WTC11 (cell line): ENCODE measurements at places on chromosomes 11 and 22. TPM values are rescaled to one million over a fixed set of nuclear protein-coding genes. Genes with fewer than 3 reads are reported as not detected.
A peak's percentile ranks its signal among the peaks of the same experiment; 100 is the strongest.

Gene C11orf86
- total RNA-seq = 0.44 to 0.87 TPM (median 0.68 TPM) in 3 replicates

Gene TECTA
- total RNA-seq = 0.37 to 0.66 TPM (median 0.37 TPM) in 3 replicates

Gene RHOD
- total RNA-seq = 13.1 to 16.3 TPM (median 15.9 TPM) in 3 replicates

Gene GDPD4
- total RNA-seq = not detected in 3 replicates

Gene SF3B2
- total RNA-seq = 235 to 295 TPM (median 251 TPM) in 3 replicates

GRCh38 chr11:27679136-27680015, 20.9 kb downstream of the BDNF start:
- no peak for DNase-seq

DNA sequence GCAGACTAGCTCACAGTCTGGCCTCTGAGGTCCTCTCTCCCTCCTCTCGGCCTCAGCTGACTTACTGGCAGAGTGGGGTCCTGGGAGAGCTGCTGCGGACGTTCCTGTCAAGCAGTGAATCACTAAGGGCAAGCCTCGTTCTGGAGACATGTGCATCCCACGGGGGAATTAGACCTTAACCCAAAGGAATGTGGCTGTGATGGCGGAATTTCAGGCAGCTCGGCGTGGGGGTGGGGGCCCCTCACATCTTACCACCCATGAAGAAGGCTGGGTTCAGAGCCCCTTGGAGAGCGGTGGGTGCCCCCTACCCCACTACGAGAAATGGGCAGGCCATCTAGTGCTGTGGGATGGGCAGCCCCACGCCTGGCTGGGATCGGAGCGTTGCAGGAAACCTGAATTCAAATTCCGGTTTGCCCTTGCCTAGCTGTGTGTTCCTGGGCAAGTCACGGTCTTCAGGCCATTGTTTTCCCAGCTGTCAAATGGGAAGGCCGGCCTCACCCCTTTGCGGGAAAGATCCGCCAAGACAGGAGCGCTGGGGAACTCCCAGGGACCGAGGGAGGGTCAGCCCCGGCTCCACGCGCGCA, 554 bp downstream of the LRRC32 start:
- DNase-seq = no peak

- peak; percentile 43 for DNase-seq
These were observed 431 bp downstream of the SLC37A2 start for GRCh38 chr11:125063429-125064043.

DNA sequence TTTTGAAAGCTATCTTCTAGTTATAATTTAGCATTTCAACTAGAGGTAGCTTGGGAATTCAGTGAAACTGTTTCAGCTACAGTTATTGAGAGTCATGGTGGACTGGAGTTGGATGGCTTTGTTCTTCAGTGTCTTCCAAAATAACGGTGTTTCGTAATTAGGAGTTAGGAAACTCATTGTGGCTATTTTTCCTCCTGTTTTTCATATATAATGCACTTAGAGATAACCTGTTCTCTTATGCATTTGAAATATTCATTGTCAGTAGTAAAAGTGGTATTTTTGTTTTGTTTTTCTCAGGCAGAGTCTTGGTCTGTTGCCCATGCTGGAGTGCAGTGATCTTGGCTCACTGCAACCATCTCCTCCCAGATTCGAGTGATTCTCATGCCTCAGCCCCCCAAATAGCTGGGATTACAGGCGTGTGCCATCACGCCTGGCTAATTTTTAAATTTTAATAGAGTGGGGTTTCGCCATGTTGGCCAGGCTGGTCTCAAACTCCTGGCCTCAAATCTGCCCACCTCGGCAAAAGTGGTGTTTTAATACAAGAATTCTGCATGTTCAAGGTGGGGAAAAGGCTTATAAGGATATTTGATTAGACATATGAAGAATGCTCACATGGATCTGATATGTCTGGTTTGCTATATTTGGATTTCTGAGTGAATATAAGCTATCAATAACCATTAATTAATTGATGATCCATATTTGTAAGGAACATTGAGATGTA, 12.7 kb downstream of the PDHX start:
- no peak for DNase-seq

- peak; percentile 67 for DNase-seq
These were observed 157.4 kb downstream of the COMMD9 start for GRCh38 chr11:36131721-36132397.

DNA sequence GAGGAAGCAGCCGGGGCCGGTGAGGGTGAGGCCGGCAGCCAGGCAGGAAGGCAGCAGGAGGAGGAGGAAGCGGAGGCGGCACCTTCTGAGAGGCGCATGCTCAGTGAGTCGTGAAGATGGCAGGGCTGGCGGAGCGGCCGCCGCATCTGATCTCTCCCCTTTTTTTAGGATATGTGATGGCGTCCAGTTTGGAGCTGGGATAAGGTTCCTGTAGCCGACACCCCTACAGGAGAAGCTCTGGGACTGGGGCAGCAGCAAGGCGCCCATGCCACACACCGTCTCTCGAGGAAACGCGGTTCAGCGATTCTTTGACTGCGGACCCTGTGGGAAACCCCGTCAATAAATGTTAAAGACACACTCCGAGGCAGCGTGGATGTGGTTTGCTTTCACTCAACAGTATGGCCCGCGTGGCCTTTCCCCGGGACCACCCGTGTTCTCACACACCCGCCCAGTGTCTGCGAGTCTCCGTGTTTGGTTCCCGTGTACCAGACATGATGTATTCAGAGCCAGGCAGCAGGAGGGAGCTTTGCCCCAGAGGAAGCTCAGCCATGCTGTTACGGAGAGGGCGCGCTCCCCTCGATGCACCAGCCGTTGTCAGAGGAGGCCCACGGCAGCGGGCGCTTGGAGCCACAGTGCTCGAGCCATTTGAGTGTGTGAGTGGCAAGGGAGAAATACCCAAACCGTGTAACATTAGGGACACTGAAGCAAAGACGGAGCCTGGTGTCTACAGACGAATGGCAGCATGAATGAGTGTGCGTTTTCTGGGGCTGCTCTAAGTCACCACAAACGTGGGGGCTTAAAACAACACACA, 27.7 kb upstream of the PARVB start:
- no peak for DNase-seq
